ENCODE measurements at places on chromosomes 2 and 18. TPM values are rescaled to one million over a fixed set of nuclear protein-coding genes. Genes with fewer than 3 reads are reported as not detected.

GRCh38 chr18:7367336-7367735, 136.4 kb downstream of the LRRC30 start:
- no peaks in the 10 kb centered on the region for H3K27me3 ChIP-seq
- peak overlapping the region; percentile 93 for H3K27ac ChIP-seq
- DNase-seq = peak; percentile 17
- no peaks in the 10 kb centered on the region for H3K36me3 ChIP-seq
- H3K4me1 ChIP-seq = peaks cover 27% of the 10 kb centered on the region

DNA sequence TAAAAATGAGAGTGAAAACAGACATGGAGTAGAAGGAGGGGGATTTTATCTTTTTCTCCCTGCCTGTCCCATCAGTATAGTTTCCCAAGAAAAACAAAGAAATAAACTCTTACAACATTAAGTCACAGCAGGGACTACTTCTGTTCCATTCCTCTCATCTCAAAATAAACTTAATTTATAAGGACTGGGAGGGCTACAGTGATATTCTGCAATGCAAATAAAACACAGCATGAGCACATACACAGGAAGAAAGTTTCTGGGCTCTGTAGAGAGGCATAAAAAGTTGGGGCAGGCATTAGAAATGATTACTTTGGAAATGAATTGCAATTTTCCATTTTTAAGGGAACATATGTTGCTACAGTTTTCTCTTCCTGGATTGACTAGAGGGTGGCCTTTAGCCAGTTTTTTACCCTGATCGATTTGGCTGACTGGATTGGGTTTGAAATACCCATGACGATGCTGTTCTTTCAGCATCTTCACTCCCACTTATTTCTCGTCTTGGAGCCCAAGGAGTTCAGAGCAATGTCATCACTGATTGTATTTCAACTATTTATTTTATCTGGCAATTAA, 157.1 kb downstream of the ACTR3 start:
- DNase-seq = no peak
- H3K27me3 ChIP-seq = no peaks in the 10 kb centered on the region
- H3K4me1 ChIP-seq = no peaks in the 10 kb centered on the region
- no peak overlapping the region for H3K4me3 ChIP-seq
- H3K36me3 ChIP-seq = no peaks in the 10 kb centered on the region
- H3K27ac ChIP-seq = no peak overlapping the region

DNA sequence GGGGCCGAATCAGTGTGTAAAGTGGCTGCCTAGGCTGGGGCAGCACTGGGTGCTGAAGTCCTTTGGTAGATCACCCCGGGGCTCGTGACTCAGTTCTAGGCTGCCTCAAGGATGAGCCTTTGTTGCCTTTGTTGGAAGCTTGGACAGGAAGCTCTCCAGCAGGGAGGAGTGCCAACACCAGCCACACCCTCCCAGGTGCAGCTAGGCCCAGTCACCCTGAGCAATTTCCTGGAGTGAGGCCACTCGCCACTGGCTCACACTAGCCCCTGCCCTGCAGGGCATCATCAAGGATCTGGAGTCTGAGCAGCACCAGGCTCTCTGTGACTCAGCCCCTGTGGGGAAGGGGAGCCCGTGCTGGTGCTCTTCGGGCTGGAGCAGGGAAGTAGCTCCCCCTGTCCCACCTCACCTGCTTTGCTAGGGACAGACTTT, 6.7 kb upstream of the SDC1 start:
- H3K27me3 ChIP-seq = peaks cover 14% of the 10 kb centered on the region
- H3K27ac ChIP-seq = no peak overlapping the region
- H3K4me1 ChIP-seq = no peaks in the 10 kb centered on the region
- H3K4me3 ChIP-seq = no peak overlapping the region

GRCh38 chr2:171081649-171082111, 79.0 kb downstream of the TLK1 start:
- DNase-seq = no peak
- H3K36me3 ChIP-seq = no peaks in the 10 kb centered on the region
- H3K4me3 ChIP-seq = no peak overlapping the region

- peaks cover 33% of the 10 kb centered on the region for H3K4me1 ChIP-seq
- H3K27ac ChIP-seq = no peak overlapping the region
- H3K27me3 ChIP-seq = no peaks in the 10 kb centered on the region
- no peak overlapping the region for H3K4me3 ChIP-seq
Observed at GRCh38 chr2:178417916-178418315, 33.1 kb downstream of the PRKRA start.

GPAT2 gene
- 9.2 TPM for polyA plus RNA-seq

DNA sequence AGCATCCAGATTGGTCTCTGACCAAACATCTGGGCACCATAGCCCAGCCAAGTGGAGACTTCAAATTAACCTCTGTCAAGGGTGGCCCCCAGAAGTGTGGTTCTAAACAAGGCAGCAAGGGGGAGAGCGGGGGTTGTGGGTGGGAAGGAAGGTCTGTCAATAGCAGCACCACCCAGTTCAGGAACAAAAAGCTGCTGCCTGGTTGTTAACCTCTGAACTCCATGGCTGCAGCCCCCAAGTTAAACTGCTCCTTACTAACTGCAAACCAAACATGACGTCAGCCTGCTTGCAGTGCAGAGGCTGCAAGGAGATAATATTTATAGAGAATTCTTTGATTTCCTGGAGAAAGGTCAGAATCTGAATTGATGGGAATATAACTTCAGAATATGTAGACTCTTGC, 76.5 kb downstream of the ARL4C start:
- no peaks in the 10 kb centered on the region for H3K36me3 ChIP-seq
- H3K27me3 ChIP-seq = no peaks in the 10 kb centered on the region
- H3K4me1 ChIP-seq = no peaks in the 10 kb centered on the region
- DNase-seq = no peak
- no peak overlapping the region for H3K4me3 ChIP-seq

UGT1A4 gene
- polyA plus RNA-seq = not detected

TTC27 gene
- polyA plus RNA-seq = 4.8 TPM

- H3K36me3 ChIP-seq = no peaks in the 10 kb centered on the region
- no peak for DNase-seq
Observed at GRCh38 chr2:43636621-43637020, 439 bp upstream of the PLEKHH2 start.

DNA sequence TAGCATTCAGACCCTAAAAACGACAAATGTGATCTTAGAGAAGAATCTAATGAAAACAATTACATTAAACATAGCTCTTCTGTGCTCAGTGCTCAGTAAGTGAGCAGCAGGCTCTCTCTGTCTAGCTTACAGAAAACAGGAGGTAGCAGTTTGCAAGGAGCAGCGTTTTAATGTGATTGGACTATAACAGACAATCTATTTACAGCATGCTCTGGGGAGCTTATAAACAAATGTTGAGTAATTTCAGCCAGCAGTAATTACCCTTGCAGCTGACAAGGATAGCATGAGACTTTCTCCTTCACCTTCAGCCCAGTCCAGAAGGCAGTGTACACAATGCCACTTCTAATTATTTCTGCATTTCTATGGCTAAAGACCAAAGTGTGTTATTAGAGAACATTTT, 270.4 kb downstream of the FIGN start:
- DNase-seq = no peak
- no peaks in the 10 kb centered on the region for H3K27me3 ChIP-seq
- no peak overlapping the region for H3K4me3 ChIP-seq
- H3K27ac ChIP-seq = no peak overlapping the region

DNA sequence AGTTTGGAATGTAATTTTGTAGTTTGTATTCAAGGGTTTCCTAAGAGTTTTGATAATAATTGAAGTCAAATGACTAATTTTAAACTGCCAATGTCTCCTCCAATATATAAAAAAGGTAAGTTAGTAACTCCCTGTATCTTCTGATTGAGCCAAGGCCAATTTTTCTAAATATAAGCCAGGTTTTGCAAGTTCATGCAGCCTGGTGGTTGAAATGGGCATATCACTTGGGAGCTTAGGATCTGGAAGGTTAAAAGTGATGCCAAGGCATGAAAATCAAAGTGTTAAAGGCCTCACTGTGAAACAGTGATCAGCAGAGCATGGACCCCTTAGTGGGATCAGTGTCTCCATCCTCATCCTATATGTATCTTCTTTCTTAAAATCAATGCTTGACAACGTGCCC, 60.5 kb downstream of the MERTK start:
- peaks cover 50% of the 10 kb centered on the region for H3K4me1 ChIP-seq
- no peak overlapping the region for H3K4me3 ChIP-seq
- DNase-seq = no peak
- no peaks in the 10 kb centered on the region for H3K27me3 ChIP-seq
- H3K36me3 ChIP-seq = no peaks in the 10 kb centered on the region

DNA sequence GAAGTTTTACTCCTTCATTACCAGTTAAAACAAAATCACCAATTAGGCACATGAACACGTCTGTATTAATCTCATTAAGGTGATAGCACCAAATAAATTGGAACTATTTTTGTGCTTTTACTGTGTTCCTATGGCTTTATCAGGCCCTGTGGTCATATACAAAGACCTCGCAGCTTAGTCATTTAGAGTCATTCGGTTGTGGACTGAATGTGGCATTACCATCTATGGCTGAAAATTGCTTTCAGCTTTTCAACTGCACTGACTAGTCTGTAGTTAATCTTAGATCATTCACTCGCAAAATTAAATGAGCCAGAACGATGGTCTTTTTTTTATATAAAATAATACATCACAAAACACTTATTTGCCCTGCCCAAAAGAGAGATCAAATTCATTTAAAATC, 601.7 kb downstream of the NR4A2 start:
- H3K4me1 ChIP-seq = no peaks in the 10 kb centered on the region
- no peak for DNase-seq
- no peak overlapping the region for H3K4me3 ChIP-seq
- H3K27me3 ChIP-seq = no peaks in the 10 kb centered on the region

GRCh38 chr2:128187032-128187654, 96.1 kb downstream of the UGGT1 start:
- DNase-seq = no peak
- no peaks in the 10 kb centered on the region for H3K27me3 ChIP-seq
- H3K36me3 ChIP-seq = peaks cover 16% of the 10 kb centered on the region
- H3K4me1 ChIP-seq = peaks cover 11% of the 10 kb centered on the region
- peak overlapping the region; percentile 25 for H3K27ac ChIP-seq

DNA sequence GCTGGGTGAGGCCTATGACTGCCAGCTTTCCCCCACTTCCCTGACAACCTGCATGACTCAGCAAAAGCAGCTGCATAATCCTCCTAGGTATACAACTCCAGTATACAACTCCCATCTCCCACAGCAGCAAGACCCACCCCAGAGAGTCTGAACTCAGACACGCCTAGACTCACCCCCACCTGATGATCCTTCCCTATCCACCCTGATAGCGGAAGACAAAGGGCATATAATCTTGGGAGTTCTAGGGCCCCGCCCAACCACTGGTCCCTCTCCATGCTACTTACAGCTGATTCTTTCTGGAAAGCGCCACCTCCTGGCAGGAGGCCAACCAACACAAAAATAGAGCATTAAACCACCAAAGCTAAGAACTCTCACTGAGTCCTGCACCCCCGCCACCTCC, 296.5 kb downstream of the DCC start:
- no peak for DNase-seq
- H3K4me1 ChIP-seq = no peaks in the 10 kb centered on the region
- no peak overlapping the region for H3K4me3 ChIP-seq
- H3K27ac ChIP-seq = no peak overlapping the region
- no peaks in the 10 kb centered on the region for H3K27me3 ChIP-seq

DNA sequence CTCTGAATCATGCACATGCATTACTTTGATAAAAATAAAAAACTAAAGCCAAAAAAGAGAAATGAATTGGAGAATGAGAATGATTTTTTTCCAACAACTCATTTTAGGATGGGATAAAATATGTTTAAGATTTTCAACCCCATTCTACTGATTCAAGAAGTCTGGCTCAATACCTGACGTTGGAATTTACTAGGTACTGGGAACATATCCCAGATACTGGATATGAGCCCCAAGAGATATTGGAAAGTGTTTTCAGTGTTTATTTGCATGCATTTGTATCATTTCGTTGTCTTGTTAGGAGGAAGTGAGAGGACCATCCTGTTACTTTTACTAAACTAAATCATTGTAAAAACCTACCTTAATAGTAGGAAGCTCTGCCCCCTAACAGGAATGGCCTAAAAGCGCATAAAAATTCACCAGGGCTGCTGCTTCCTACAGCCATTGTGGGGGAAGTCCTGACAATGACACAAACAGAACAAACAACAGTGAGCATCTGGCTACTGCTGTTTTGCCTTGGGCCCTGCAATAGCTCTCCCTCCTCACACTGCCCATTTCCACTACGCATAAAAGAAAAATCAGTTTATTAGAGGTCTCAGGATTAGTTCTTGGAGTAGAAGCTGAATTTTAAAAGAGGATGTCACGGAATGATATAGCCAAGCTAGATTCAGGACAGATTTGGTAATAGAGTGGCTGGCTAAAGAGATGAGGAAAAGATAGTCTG, 35.2 kb downstream of the ANKAR start:
- no peak overlapping the region for H3K4me3 ChIP-seq
- no peak overlapping the region for H3K27ac ChIP-seq
- DNase-seq = no peak
- no peaks in the 10 kb centered on the region for H3K27me3 ChIP-seq
- H3K36me3 ChIP-seq = peaks cover 15% of the 10 kb centered on the region

SLC16A14 gene
- polyA plus RNA-seq = 1.0 TPM

DNA sequence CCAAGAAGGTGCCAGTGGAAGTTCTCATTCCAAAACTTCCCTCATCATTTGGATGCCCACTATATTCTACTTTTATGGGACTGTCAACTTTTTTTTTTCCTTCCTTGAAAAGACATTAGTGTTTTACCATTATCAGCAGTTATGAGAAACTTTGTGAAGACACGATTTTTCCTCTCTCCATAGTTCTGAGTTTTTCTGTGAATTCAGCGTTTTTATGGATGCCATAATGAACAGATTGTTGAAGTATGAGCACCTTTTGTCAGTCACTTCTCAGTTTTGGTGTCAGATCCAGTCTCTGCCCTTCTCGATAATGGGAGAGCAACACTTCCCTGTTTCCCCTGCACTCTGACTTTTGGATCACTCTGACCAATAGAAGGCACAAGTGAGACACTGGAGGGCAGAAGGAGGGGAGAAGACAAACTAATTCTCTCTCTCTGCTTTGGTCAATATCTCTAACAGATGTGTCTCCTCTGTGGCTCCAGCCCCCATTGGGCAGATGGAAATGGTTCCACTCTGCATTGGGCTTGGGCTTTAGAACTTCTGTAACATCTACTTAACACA, 53.5 kb upstream of the FN1 start:
- no peak overlapping the region for H3K4me3 ChIP-seq
- H3K36me3 ChIP-seq = no peaks in the 10 kb centered on the region
- no peaks in the 10 kb centered on the region for H3K27me3 ChIP-seq
- no peaks in the 10 kb centered on the region for H3K4me1 ChIP-seq
- no peak overlapping the region for H3K27ac ChIP-seq

GRCh38 chr2:223996391-223996790, 39.1 kb downstream of the MRPL44 start:
- H3K4me1 ChIP-seq = no peaks in the 10 kb centered on the region
- no peak overlapping the region for H3K4me3 ChIP-seq
- H3K27ac ChIP-seq = no peak overlapping the region
- H3K36me3 ChIP-seq = peaks cover 5% of the 10 kb centered on the region
- no peaks in the 10 kb centered on the region for H3K27me3 ChIP-seq
- no peak for DNase-seq

- H3K27me3 ChIP-seq = no peaks in the 10 kb centered on the region
- H3K4me3 ChIP-seq = no peak overlapping the region
- no peak for DNase-seq
- H3K27ac ChIP-seq = no peak overlapping the region
- no peaks in the 10 kb centered on the region for H3K36me3 ChIP-seq
- no peaks in the 10 kb centered on the region for H3K4me1 ChIP-seq
Observed at GRCh38 chr2:8260213-8260612, 421.6 kb upstream of the ID2 start.

- H3K4me1 ChIP-seq = peaks cover 7% of the 10 kb centered on the region
- H3K4me3 ChIP-seq = no peak overlapping the region
- H3K36me3 ChIP-seq = no peaks in the 10 kb centered on the region
Observed at GRCh38 chr2:84888401-84889276, 7.8 kb upstream of the TRABD2A start.
